IPS-NIHi11 (cell line): ENCODE measurements at places on chromosomes 5 and 9.

- no peak for DNase-seq
Measured at GRCh38 chr5:73722231-73722630, 96.2 kb downstream of the ARHGEF28 start.

DNA sequence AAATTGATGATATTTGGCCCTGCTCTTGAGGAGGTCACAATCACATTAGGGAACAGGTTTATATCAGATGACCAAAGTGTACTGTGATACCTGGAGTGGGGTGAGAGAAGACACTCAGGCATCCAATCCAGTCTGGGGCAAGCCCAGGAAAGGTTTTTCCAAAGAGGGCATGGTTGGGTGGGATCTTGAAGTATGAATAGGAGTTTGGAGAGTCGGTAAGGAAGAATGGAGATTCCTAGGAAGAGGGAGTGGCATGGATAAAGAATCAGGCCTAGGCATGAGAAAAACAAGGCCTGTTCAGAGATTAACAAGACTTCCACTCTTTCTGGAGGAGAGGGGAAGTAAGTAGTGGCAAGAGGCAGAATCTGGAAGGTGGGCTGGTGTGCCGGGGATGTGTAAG lies 91.1 kb downstream of the MVB12B start:
- no peak for DNase-seq

DNA sequence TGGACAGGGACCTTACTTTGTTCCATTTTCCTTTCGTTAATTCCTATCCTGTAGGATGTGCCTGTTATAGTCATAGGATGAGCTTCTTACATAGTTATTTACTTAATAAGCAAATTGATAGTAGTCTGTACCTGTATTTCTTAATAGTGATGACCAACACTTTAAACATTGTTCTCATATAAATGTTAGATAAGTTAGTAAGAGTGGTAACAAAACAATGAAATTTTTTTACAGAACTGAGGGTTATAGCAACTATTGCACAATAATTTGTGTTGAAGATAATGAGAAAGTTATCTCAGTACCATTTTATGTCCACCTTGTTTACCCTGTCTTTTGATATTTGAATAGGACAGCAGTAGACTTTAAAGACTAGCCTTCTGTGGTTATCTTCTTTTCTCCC lies 162.9 kb upstream of the ELL2 start:
- no peak for DNase-seq

GRCh38 chr5:117255211-117256027 lies 680.8 kb upstream of the SEMA6A start:
- DNase-seq: no peak

DNA sequence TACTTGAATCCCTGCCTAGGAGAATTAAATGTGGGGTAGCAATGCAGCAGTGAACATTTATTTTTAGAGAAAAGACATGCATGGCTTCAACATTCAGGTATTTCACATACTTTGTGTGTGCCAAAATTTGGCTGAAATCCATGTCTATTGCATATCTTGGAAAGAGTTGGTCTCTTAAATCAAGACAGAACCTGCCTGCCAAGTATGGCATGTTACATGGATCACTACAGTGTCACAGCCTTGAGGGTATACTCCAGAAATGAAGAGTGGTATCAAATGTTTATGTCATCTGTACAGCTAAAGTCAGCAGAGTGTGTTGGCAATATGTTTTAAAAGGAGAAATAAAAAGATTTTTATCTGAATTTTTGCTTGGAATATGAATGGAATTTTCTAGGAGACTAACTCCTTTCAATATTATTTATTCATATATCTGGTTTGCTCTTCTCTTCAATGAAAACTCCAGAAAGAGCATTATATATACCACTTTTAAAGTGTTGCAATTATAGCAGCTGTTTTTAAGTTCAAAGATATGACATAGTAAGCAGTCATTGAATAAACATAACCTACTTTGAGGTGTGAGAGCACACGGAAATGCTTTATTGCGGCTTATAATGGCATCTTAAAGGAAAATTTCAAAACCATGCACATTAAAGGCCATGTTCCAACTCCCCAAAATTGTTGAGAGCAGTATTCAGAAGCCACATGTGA lies 95.4 kb upstream of the MINAR2 start:
- no peak for DNase-seq

DNA sequence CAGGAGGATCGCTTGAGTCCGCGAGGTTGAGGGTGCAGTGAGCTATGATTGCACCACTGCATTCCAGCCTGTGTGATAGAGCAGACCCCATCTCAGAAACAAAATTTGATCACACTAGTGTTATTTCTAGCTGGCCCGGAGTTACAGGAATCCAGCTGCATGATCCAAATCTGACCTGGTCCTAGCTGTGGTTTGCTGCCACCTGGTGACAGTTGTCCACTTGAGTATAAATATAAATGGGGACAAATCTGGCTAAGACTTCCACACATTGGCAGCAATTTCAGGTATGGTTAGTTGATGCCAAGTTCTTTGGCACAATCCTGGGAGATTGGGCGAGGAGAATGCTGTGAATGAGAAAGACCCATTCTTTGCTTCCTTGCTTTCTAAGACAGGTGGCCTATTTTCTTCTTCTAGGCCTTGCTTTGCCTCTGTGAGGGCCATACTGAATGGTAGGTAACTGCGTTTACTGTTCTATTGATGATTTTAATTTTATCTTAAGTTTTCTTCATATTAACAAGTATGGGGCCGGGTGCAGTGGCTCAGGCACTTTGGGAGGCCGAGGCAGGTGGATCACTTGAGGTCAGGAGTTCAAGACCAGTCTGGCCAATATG lies 35.4 kb downstream of the UBE2R2 start:
- DNase-seq: peak; percentile 28
